ENCODE measurements at places on chromosomes 7 and 10. TPM values are rescaled to one million over a fixed set of nuclear protein-coding genes. Genes with fewer than 3 reads are reported as not detected.

Gene SPOCK2
- total RNA-seq, result 7.5 TPM

Gene GRM8
- 0.30 TPM for total RNA-seq

Gene ITPRID1
- total RNA-seq, result not detected

Gene CLDN3
- total RNA-seq, result not detected

Gene SRRM3
- total RNA-seq, result 7.6 TPM

Gene GDF2
- not detected for total RNA-seq

Gene DRGX
- total RNA-seq, result not detected

Gene ZNF365
- 1.2 TPM for total RNA-seq

Gene INSYN2A
- total RNA-seq, result 0.19 TPM

Gene PHF14
- total RNA-seq, result 15.6 TPM

Gene PGAM2
- total RNA-seq, result 322 TPM

Gene SYNPO2L
- total RNA-seq, result 792 TPM

Gene TWIST1
- 1.2 TPM for total RNA-seq

Gene ZNF789
- total RNA-seq, result 3.8 TPM

Gene GPR141
- total RNA-seq, result 0.40 TPM

Gene CACNB2
- 20.6 TPM for total RNA-seq

Gene RHEB
- total RNA-seq, result 113 TPM

Gene C10orf67
- total RNA-seq, result 0.35 TPM

Gene GBX1
- total RNA-seq, result 0.57 TPM

Gene THSD7A
- 3.4 TPM for total RNA-seq

Gene NEUROG3
- total RNA-seq, result not detected

Gene NUP205
- total RNA-seq, result 15.7 TPM

Gene FAM241B
- total RNA-seq, result 5.7 TPM

Gene NUTM2A
- total RNA-seq, result 1.6 TPM

Gene KLF14
- total RNA-seq, result not detected

Gene PRSS37
- total RNA-seq, result not detected

DNA sequence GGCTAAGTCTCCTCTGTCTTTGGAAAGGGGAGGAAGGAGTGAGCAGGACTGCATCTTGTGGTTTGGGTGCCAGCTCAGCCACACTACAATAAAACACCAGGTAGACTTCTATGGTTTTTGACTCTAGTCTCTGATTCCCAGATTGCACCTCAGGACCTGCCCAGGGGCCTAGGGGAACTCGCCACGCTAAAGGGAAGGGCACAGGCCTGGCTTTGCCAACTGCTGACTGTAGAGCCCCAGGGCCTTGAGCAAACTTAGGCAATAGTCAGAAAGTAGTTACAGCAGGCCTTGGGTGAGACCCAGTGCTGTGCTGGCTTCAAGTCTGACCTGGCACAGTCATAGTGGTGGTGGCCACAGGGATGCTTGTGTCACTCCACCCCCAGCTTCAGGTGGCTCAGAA lies 24.2 kb upstream of the PRR15 start:
- DNase-seq, result no peak

DNA sequence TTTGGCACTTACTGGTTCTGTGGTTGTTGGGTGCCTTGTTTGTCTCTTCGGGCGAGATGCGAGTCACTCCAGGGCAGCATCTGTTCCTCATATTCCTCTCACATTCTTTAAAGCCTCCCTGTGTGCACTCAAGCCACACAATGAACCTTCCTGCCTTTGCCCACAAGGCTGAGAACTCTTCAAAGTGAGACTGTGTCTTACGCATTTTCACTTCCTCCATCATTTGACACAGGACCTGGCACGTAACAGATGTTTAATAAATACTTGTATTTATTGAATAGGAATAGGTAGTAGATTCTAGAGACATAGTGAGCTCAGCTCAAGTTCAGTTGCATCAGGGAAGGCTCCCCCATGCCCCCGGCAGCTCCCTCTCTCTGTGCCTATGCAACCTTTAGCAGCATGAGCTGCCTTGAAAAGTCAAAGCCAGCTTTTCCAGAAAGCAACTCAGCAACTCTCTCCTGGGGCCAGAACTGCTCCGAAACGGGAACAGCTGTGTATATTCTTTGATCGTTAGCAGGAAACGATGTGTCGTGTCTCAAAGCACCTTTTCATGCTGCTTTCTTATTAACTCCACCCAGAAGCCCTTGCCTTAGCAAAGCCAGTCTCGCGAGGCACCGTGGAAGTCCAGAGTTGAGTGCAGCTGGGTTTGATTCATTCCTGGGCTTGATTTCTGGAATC lies 97.5 kb downstream of the PFKFB3 start:
- DNase-seq, result no peak

DNA sequence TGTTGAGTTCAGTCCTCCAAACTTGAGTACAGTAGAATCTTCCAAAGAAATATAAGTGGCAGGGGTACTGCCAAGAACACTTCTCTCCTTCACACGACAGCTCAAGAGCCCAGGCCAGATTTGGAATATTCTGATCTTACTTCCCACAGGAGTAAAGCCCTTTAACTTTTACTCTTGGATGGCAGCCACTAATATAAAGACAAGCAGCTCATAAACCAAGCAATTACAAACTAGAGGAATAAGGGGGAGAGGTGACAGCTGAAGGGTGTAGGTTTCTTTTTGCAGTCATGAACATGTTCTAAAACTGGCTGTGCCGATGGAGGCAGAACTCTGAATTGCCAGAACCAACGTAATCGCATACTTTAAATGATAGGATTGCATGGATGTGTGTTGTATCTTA lies 74.8 kb downstream of the SVIL start:
- DNase-seq, result no peak

GRCh38 chr10:110717781-110718589 lies 73.8 kb downstream of the RBM20 start:
- DNase-seq, result no peak

DNA sequence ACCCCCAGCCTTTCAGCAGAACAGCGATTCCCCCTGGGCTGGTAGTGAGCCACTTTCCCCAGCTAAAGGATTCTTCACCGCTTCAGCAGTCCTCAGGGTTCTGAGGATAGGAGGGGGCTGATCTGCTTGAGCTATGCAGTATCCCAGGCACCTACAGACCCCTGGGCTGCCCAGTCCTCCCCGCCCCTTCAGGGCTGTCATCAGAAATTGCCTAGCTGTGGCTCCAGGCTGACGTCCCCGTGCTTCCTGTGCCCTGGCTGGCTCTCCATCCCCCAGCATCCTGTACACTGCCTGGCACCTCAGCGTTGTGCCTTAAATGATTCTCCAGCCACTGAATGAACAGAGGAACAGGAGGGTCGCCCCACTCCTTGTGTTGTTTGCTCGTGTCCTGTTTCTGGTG lies 38.4 kb upstream of the CDH23 start:
- no peak for DNase-seq

- DNase-seq, result no peak
These were observed 29.4 kb downstream of the PALD1 start for GRCh38 chr10:70507966-70508365.

- DNase-seq, result no peak
These were observed 16.9 kb downstream of the MYO1G start for GRCh38 chr7:44961844-44962482.

DNA sequence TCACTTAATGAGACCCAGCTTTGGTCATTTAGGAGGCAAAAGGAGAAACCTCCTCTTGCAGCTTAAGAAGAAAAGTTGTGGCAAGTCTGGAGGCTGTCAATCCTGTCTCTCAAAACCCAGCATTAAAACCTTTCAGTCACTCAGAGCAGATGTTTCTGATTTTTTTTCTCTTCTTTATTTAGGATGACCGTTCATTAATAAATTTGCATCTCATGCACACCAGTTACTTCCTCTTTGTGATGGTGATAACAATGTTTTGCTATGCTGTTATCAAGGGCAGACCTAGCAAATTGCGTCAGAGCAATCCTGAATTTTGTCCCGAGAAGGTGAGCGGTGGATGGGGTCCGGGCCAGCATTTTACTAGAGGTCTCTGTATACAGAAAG lies 32.0 kb downstream of the TMEM248 start:
- no peak for DNase-seq

- no peak for DNase-seq
These were observed 80.7 kb upstream of the CXCL12 start for GRCh38 chr10:44465401-44466115.

GRCh38 chr10:78349165-78349516 lies 315.5 kb downstream of the RPS24 start:
- DNase-seq, result peak; percentile 57

DNA sequence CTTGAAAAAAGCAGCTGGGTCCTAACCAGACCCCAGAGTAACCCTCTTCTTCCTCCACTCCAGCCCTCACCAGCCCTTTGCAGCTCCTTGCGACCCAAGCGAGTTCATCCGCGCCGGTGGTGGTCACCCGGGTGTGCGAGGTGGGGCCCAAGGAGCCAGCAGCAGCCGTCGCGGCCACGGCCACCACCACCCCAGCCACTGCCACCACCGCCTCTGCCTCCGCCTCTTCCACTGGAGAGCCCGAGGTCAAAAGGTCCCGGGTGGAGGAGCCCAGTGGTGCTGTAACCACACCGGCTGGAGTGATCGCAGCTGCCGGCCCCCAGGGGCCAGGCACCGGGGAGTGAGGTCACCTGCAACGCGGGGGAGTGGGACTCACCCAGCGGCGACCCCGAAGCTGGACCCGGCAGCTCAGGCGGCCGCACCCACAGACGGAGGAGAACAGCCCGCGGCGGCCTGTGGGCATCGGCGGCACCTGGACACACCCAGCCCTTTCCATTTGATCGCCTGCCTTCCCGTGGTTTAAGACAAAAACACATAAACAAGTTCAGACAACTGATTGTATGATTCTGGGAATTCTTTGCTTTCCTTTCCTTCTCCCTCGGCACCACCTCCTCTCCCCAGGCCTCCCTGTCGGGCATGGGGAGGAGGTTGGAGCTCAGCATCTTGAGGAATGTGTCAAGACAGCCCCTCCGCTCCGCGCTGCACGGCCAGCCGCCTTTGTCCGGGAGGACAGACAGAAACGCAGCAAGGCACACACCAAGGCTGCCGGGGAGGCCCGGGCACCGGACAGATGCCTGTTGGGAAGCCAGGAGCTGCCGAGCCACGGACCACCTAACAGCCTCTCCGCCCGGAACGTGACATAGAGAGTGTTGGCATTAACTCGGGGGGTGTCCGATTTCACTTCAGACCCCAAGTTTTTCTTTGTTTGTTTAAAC lies 13.0 kb upstream of the AP5Z1 start:
- no peak for DNase-seq

DNA sequence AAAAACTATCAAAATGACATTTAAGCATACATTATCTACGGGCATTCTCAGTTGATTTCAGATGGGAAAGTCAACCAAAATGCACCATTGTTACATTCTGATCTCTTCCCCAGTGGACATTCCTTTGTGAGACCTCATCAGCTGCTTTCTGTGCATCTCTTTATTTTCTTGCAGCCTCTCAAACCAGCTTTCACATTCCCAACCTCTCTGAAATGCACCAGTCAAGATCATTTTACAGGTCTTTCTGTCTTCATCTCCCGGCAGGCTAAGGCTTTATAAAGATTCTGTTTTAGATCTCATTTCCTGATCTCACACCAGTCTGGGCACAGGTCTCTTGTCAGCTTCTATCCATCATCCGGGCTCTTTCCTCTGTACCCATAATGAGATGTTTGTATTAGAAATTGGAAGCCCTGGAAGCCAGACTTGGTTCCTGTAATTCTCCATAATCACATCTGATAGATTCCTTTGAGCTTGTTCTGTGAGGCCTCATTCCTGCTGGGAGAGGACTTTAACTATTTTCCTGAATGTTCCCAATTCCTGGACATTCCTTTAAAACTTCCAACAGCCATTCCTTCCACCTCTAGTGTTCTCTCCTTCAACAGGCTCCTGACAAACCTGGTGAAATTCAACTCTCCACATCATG lies 44.3 kb upstream of the ARL4A start:
- DNase-seq, result no peak

GRCh38 chr7:130423501-130424037 lies 17.2 kb downstream of the CEP41 start:
- no peak for DNase-seq

- DNase-seq, result peak; percentile 63
These were observed 94.6 kb upstream of the MACROH2A2 start for GRCh38 chr10:69957886-69958555.

- no peak for DNase-seq
These were observed 50.2 kb downstream of the COL17A1 start for GRCh38 chr10:104035194-104036068.

DNA sequence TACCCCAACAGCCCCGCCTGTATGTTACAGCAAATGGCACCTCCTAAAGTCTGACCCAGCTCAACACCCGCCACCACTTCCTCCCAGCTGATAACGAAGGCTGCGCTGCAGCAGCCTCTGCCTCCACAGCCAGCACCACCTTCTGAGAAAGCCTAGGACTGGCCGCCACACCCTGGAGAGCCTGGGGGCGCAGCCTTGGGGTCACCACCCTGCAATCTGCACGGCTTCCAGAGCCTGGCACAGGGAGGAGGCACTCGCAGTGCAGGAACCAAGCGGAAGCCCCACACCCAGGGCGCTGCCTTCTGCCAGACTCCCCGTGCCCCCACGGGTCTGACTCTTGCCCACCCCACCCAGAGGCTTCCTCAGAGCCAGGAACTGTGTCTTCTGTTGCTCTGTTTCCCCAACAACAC lies 112.5 kb downstream of the MAD1L1 start:
- DNase-seq, result no peak

GRCh38 chr10:100810091-100810834 lies 64.9 kb downstream of the PAX2 start:
- DNase-seq, result no peak

- DNase-seq, result no peak
These were observed 5.2 kb upstream of the OTUD1 start for GRCh38 chr10:23433701-23434100.

DNA sequence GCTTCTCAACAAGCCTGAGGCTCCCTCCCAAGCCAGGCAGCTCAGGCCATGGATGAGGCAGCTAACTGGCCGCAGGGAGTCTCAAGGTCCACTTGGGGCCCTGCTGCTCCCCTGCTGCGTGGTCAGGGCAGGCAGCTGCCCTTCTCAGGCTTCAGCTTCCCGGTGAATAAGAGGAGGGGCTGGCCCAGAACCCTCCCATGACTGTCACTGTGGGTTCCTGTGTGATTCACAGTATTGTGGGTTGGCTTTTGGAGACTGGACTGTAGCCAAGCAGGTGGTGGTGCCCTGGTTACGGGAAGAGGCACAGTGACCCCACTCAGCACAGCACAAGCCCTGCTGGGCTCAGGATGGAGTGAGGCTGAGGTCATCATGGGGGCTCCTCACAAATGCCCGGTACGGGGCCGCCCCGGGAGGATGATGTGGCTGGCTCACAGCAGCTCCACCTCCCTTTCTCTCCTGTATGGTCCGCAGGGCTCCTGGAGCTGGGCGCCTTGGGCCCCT lies 189.8 kb downstream of the HECW1 start:
- DNase-seq, result no peak

GRCh38 chr7:84190016-84190705 lies 4.4 kb downstream of the SEMA3A start:
- no peak for DNase-seq

DNA sequence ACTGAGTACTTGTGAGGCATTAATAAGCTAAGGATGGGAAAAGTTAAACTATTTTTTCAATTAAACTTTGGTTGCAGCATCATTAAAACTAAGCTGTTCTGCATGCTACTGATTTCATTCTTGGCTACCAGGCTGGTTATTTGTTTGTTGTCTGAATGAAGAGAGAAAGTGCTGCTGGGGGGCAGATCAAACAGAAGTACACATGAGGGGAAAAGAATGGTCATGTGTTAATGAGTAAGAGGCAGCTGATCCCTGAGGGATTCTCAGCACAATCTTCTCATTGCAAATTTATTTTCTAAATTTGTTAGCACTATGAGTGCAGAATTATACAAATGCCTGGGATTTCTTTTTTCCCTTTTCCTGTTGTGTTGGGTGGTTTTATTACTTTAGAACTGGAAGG lies 213.2 kb upstream of the HPS1 start:
- DNase-seq, result no peak
